ENCODE measurements at places on chromosomes 16 and 17.

DNA sequence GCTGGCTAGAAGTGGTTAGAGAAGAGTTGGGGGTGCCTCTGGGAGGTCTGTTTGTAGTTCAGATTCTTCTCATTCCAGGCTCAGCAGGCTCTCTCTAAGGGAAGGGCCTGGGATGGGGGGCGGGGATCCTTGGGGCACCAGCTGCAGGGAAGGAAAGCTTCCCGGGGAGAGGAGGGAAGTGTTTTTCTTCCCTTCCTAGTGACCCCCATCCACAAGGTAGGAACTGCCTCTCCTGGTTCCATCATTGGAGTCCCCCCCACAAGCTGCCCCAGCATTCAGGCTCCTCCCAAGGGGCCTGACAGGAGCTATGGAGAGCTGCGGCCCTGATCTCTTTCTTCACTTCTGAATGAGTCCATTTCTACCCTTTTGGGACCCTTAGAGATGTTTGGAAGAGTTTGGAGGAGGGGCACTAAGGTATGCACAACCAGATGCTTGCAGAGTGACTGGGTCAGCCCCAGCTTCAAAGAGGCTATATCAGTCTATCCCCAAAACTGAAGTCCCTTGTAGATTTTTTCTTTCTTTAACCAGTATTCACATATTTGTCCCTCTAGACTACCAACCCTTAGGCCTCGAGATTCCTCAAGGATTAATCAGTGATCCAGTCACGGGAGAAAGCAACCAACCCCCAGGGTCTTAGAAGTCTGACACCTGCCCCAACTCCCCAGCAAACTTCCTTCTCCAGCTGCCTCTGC lies 13.9 kb upstream of the FZD2 start:
- peak; percentile 99 for DNase-seq

- DNase-seq = no peak
Measured at GRCh38 chr17:20784100-20784665, 204.7 kb downstream of the CDRT15L2 start.

GRCh38 chr16:14109782-14110727 lies 38.9 kb downstream of the MRTFB start:
- DNase-seq = no peak

DNA sequence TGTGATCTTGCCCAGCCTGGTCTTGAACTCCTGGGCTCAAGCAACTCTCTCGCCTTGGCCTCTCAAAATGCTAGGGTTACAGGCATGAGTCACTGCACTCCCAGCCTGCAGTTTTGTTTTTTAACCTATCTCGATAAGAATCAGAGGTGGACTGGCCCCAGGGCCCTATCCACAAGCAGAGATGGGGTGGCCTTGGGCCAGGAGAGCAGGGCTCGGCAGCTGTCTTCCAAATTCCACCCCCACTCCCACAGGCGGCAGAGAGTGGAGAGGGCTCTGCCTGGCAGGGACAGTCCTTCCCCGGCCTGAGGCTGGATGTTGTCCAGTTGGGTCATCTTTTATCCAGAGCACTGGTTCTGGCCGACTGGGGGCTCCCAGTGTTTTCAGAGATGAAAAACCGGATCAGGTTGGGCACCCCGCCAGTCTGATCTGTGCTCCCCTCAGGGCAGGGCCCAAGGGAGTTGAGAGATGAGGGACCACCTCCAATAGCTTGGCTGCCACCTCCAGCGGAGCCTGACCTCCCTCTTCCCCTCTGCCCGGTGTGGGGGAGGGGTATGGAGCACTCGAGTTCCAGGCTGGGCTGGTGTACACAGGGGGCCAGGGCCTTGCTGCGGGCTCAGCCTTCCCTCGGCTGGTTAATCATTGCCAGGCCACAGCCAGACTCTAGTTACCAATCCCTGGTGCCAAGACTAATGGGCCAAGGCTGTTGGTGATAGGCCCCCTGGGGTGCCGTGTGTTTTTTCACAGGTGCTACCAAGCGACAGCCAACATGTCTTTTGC lies 30.3 kb upstream of the MYO15B start:
- DNase-seq = peak; percentile 82

GRCh38 chr16:78177987-78178386 lies 78.5 kb downstream of the WWOX start:
- DNase-seq = no peak

- no peak for DNase-seq
Measured at GRCh38 chr17:73694491-73694890, 50.2 kb upstream of the SDK2 start.

DNA sequence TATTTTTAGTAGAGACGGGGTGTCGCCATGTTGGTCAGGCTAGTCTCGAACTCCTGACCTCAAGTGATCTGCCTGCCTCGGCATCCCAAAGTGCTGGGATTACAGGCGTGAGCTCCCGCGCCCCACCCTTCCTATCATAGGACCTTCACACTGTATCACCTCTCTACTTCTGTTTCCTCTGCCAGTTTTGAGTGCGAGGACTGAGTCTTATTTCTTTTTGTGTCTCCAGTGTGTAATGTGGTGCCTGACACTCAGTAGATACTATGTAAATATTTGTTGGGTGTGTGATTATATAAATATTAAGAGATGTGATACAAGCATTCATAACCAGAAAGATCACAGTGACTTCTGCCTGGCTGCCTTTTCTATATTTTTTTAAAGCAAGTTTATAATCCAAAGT lies 10.5 kb downstream of the PRKCA start:
- DNase-seq = no peak

- peak; percentile 22 for DNase-seq
Measured at GRCh38 chr17:69335058-69335457, 8.1 kb upstream of the ABCA5 start.

DNA sequence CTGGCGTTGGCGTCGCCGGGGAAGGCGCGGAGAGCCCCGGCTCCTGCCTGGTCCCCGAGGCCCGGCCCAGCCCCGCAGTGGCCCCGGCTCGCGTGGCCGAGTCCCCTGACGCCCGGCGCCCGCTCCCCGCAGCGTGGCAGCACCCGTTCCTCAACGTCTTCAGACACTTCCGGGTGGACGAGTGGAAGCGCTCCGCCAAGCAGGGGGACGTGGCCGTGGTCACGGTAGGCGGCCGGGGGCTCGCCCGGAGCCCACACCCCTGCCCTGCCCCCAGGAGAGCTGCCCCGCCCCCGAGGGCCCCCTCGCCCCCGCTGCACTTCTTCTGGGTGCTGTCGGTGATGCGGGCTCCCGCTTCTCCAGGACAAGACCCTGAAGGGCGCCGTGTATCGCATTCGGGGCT lies 466 bp downstream of the WDR90 start:
- DNase-seq = peak; percentile 38

DNA sequence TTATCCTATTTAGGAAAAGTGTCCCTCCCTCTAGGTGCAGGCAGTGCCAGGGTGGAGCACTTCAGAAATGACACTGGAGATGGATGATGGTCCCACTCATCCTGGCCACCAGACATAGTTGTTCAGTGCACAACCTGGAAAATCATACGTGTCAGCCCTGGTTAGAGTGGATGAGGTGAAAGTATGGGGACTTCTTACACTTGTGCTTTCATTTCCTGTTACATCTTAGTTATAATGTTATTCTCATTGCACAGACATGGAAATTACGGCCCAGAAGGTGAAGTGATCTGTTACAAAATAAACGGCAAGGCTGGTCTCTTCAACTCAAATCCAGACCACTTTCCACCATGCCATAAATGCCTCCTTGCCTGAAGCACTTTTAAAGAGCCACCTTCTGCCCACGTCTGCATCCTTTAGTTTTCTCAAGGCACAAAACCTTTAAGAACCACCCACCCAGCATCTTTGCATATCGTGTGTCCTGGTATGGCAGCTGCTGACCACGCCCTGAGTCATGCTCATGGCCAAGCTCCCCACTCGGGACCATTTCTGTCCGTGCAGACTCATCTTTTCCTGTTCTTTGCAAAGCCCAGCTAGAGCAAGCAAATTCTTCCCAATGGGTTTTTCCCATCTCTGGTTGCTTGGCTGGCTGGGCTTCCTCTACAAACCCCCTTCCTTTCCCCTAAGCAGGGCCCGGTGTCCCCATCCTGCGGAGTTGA lies 22.4 kb downstream of the TBC1D3B start:
- no peak for DNase-seq

DNA sequence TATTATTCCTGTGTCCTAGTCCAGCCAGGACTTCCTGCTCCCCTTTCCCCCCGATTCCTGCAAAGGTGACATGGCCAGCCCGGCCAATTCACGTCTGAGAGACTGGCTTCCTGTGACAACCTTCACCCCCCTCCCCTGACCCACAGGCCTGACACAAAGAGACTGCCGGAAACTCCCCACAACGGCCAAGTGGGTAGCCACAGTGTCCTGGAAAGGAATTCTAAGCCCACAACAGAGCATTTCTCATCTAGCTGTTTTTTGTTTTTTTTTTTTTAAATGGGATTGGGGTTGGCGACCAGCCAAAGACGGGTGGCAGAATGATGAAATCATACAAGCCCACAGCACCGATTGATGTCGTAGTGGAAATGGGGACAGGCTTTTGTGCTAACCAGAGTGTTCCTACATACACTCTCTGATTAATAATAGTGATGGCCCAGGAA lies 2.8 kb upstream of the XAF1 start:
- DNase-seq = peak; percentile 93

DNA sequence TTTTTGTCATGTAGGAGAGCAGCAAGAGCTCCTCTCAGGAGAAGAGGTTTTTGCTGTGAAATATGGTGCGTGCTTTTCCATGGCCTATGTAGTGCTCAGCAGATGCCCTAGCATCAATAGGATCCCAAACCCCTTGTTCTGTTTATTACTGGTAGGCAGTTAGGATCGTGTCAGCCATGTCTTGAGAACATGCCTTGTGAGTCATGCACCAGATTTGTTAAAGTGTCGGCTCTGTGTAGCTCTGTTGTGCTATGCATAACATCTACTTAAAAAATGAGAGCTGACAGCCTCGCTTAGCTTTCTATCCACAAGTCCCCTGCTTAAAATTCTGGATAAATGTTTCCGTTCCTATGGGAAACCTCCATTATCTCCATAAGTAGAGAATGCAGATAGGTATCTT lies 4.4 kb upstream of the EIF4A3 start:
- DNase-seq = peak; percentile 68

GRCh38 chr16:56268799-56269198 lies 77.5 kb downstream of the GNAO1 start:
- no peak for DNase-seq
